ENCODE measurements at places on chromosomes 5 and 9. TPM values are rescaled to one million over a fixed set of nuclear protein-coding genes. Genes with fewer than 3 reads are reported as not detected.

GRCh38 chr9:130159057-130159456 lies 13.1 kb upstream of the NCS1 start:
- no peak for DNase-seq

GRCh38 chr5:147245381-147246165 lies 10.7 kb downstream of the STK32A start:
- DNase-seq, result peak; percentile 60

GRCh38 chr9:37528652-37529471 lies 43.1 kb downstream of the POLR1E start:
- DNase-seq, result no peak

LCN12 gene
- 1.2 TPM for polyA plus RNA-seq

GRCh38 chr9:89684912-89685636 lies 80.3 kb downstream of the GADD45G start:
- DNase-seq, result no peak

- DNase-seq, result no peak
Observed at GRCh38 chr5:130116972-130117371, 212.7 kb downstream of the CHSY3 start.

ST8SIA4 gene
- polyA plus RNA-seq, result 5.8 TPM

NR3C1 gene
- polyA plus RNA-seq, result 61.9 TPM

- peak; percentile 93 for DNase-seq
Observed at GRCh38 chr5:160399402-160400353, at the start of gene FAM200C. Gene FAM200C (minus strand): TSS chr5:160400054. CDS start chr5:160395490, 4,564 bp downstream.

GRCh38 chr9:132461971-132462370 lies 52.0 kb downstream of the CFAP77 start:
- DNase-seq, result no peak

DNA sequence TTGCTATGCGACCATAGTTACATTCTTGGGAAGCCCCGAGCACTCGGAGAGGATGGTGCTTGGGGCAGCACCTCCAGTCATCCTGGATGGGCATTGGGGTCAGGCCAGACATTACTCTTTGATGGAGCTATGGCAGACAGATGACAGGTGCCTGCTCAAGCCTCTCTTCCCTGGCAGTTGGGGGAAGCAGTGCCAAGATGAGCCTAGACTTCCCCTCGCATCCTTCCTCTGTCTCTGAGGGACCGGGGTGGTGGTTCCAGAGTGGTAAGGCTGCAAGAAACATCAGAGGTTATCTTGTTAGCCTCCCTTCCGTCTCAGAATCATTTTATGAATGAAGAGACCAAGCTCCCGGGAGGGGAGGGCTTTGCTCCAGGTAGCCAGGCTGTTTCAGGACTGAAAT lies 2.8 kb upstream of the HMCN2 start:
- no peak for DNase-seq

- no peak for DNase-seq
Observed at GRCh38 chr5:149472399-149472798, 78.8 kb downstream of the CSNK1A1 start.

- no peak for DNase-seq
Observed at GRCh38 chr9:88660611-88661010, 125.6 kb downstream of the NXNL2 start.

INSL4 gene
- not detected for polyA plus RNA-seq

DNA sequence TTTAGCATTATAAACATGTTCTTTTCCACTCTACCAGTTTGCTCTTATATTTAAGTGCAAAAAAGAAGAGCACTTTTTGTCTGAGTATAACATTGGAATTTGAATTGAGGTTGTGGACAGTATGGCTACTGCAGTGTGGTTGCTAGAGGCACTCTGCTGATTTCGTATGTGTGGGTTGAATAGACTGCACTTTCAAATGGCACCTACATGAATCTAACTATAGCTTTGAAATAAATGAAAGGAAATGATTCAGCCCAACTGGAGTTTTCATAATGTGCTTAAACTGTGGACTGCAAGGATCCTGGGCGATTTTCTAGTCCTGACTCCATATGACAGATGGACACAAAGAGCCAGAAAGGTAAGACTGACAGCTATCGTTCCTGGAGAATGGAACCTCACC lies 657.6 kb upstream of the RIOK2 start:
- DNase-seq, result no peak

- no peak for DNase-seq
Observed at GRCh38 chr5:135456238-135457099, 4.3 kb upstream of the TIFAB start.

DNA sequence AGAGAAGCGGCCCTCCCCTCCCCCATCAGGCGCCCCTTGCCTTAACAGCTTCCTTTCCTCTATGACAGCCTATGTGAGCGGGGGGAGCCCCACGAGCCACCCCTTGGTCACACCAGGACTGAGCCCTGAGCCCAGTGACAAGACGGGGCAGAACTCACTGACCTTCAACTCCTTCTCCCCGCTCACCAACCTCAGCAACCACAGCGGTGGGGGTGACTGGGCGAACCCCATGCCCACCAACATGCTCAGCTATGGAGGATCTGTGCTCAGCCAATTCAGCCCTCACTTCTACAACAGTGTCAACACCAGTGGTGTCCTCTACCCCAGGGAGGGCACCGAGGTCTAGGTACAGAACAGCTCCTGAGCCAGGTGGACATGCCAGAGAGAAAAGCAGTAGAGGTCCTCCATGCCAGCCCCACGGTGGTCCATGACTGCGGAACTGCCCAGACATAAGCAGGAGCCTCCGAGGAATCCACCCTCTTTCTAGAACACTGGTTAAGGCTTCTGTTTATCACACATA lies 2.6 kb downstream of the FOXI1 start:
- DNase-seq, result no peak

SLC6A7 gene
- polyA plus RNA-seq, result 0.52 TPM

- DNase-seq, result no peak
Observed at GRCh38 chr5:83029912-83030311, 47.3 kb downstream of the TMEM167A start.

GRCh38 chr9:82553654-82554366 lies 509.1 kb downstream of the RASEF start:
- DNase-seq, result no peak

PCDHB11 gene
- polyA plus RNA-seq, result 1.8 TPM

DNA sequence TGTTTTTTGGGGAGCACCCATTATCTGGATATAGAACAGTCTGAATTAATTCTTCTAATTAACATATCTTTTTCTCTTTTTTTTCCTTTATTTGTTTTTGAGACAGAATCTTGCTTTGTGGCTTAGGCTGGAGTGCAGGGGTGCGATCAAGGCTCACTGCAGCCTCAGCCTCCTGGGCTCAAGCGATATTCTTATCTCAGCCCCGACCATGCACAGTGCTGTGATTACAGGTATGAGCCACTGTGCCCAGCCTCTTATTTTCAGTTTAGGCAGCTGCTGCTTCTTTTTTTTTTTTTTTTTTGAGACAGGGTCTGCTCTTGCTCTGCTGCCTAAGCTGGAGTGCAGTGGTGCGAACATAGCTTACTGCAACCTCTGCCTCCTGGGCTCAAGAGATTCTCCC lies 20.2 kb downstream of the UBE2R2 start:
- no peak for DNase-seq

GRCh38 chr5:138514021-138514420 lies 29.0 kb downstream of the ETF1 start:
- no peak for DNase-seq

DNA sequence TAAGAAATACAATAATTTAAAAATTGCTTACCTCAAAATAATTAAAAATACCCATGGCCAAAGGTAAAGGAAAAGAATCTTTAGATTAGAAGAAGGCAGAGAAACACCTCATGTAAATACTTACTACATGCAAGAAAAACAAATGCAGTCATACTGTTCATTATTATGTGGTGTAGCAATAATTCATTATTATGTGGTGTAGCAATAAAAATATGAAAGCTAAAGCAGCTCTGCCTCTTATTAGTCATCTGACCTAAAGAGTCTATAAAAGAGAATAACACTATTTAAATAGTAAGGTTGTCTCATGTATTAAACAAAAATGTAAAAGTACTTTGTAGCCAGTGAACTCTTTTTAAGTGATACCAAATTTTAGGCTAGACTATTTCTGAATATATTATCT lies 6.6 kb downstream of the DTWD2 start:
- no peak for DNase-seq

GNA14 gene
- polyA plus RNA-seq, result 3.0 TPM

CDKN2A gene
- 0.24 TPM for polyA plus RNA-seq

DNA sequence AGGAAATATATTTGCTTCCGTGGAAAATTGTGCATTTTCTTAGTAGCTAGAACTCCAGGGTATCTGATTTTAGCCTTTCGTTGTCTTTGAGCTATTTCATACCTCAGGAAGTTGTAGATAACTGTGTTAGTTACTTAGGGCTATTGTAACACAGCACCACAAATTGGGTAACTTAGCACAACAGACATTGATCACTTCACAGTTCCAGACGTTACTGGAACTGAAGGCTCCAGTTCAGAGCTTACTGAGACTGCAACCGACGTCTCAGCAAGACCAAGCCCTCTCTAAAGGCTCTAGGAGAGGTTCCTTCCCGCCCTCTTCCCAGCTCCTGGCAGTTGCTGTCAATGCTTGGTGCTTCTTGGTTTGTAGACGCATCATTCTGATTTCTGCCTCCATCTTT lies 17.7 kb upstream of the ANKRD33B start:
- no peak for DNase-seq

DNA sequence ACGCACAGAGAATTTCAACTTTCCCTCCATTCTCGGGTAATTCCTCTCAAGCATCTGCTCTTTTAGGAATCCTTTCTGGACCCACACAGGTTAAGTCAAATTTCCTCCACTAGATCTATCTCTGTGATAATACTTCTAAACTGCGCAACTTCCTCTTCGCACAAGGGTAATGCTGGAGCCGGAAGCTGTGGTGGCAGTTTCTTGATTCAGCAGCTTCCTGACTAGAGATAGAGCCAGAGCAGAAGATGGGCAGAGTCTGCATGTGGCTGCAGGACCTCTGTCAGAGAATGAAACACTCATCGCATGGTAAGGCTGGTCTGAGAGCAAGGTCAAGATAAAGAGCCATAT lies 11.1 kb upstream of the CDC42SE2 start:
- DNase-seq, result no peak

- DNase-seq, result no peak
Observed at GRCh38 chr5:160297004-160297403, 15.4 kb downstream of the CCNJL start.

GRCh38 chr9:112861155-112861554 lies 29.5 kb downstream of the SLC46A2 start:
- DNase-seq, result no peak

GRCh38 chr9:107780960-107781359 lies 291.4 kb upstream of the KLF4 start:
- DNase-seq, result no peak

DNA sequence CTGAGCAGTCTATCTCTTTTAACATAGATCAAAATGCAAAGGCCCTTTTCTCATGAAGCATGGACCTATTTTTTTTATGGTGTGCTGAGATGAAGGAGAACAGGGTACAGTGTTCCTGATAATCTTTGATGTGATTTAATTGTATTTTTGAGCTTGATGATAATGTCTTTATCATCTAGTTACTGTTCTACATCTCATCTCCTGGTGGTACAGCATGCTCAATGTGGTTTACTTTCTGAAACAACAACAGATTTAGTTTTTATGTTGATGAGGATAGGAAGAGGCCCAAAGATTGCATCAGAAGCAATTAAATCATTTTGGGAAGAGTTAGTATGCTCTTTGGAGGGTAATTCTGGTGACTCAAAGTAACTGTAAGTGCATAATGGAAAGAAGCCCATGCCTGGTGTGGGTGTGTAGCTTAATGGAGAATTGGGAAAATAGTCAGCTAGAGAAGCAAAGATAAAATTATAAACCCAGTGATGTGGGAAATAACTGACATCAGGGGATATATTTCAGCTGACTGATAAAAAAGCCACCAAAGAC lies 123.0 kb upstream of the KCNN2 start:
- DNase-seq, result no peak

DNA sequence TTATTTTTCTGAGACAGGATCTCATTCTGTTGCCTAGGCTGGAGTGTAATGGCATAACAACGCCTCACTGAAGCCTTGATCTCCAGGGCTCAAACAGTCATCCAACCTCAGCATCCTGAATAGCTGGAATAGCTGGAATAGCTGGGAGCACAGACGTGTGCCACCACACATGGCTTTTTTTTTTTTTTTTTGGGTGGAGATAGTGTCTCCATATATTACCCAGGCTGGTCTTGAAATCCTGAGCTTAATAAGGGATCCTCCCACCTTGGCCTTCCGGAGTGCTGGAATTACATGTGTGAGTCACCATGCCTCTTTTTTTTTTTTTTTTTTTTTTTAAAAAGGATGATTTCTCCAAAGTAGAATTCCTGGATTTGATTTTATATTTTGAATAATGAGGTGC lies 60.7 kb downstream of the NSD1 start:
- DNase-seq, result no peak

DNA sequence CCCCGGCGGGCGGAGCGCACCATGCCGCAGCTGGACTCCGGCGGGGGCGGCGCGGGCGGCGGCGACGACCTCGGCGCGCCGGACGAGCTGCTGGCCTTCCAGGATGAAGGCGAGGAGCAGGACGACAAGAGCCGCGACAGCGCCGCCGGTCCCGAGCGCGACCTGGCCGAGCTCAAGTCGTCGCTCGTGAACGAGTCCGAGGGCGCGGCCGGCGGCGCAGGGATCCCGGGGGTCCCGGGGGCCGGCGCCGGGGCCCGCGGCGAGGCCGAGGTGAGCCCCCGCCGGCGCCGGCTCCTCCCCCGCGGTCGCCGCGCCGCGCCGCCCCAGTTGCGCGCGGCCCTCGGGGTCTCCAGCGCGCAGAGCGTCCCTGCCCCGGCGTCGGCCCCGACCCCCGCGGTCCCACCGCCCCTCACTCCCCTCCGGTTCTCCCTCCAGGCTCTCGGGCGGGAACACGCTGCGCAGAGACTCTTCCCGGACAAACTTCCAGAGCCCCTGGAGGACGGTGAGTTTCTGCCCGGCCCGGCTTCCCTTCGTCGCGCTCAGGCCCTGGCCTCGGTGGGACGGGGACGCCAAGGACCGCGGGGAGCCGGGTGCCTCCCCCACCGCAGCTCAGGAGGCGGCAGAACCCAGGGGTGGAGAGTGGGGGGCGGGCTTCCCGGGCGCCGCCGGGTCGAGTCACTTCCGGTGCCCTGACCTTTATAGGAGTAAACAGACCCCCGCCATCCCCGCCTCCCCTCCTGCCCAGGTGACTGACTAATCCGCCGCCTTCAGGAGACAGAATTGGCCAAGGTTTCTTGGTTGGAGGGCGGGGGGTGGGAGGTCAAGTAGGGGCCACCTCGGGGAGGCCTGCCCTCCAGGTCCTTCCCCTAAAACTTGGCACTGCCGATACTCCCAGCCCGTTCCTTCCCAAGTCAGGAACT lies 665 bp downstream of the TCF7 start:
- DNase-seq, result no peak

GPR150 gene
- polyA plus RNA-seq, result 0.12 TPM

- no peak for DNase-seq
Observed at GRCh38 chr5:1420211-1421195, 24.7 kb downstream of the SLC6A3 start.

GOLGA1 gene
- polyA plus RNA-seq, result not detected

GEMIN5 gene
- 18.7 TPM for polyA plus RNA-seq

DNA sequence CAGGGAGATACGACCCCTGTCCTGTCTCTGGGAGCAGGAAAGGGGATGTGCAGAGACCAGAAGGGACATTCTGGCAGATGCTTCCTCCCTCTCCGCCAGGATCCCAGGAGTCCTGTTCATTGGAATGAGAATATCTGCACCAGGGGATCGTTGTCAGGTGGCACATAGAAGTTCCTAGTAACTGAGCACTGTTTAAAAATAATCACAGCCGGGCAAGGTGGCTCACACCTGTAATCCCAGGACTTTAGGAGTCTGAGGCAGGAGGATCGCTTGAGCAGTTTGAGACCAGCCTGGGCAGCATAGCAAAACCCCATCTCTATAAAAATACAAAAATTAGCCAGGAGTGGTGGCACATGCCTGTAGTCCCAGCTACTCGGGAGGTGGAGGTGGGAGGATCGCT lies 12.3 kb downstream of the SARDH start:
- DNase-seq, result no peak

- no peak for DNase-seq
Observed at GRCh38 chr9:113164536-113165300, 13.9 kb downstream of the SLC31A2 start.
